HTR-8/SVneo (cell line): ENCODE measurements at places on chromosomes 11 and 22.

GRCh38 chr11:47111318-47111804 is 65.3 kb downstream of the ARFGAP2 start:
- no peak for DNase-seq

- no peak for DNase-seq
Observed at GRCh38 chr11:59463190-59463641, 6.5 kb downstream of the OR4D6 start.

- no peak for DNase-seq
Observed at GRCh38 chr11:134380785-134381184, 31.3 kb downstream of the B3GAT1 start.

- DNase-seq, result no peak
Observed at GRCh38 chr11:116445108-116446047, 327.4 kb downstream of the BUD13 start.

DNA sequence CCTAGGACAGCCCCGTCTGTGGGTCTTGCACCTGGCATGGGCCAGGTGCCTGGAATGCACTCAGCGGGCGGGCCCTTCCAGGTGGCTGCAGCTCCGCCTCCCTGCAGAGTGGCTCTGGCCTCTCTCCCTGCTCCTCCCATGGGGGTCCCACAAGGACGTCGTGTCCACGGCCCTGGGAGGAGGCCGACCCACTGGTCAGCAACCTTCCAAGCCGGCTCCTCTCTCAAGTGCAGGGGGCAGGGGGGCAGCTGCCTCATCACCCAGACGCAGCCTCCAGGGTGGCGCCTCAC is 41.9 kb downstream of the CERK start:
- DNase-seq, result no peak

GRCh38 chr11:60570970-60571369 is 55.8 kb downstream of the MS4A13 start:
- DNase-seq, result no peak

- DNase-seq, result no peak
Observed at GRCh38 chr11:61489833-61490721, 18.5 kb upstream of the LRRC10B start.

GRCh38 chr11:64638018-64638665 is 47.1 kb downstream of the SLC22A12 start:
- no peak for DNase-seq

GRCh38 chr22:43198936-43199335 is 12.0 kb upstream of the TTLL12 start:
- no peak for DNase-seq

GRCh38 chr22:45918459-45919370 is 58.2 kb downstream of the WNT7B start:
- no peak for DNase-seq

DNA sequence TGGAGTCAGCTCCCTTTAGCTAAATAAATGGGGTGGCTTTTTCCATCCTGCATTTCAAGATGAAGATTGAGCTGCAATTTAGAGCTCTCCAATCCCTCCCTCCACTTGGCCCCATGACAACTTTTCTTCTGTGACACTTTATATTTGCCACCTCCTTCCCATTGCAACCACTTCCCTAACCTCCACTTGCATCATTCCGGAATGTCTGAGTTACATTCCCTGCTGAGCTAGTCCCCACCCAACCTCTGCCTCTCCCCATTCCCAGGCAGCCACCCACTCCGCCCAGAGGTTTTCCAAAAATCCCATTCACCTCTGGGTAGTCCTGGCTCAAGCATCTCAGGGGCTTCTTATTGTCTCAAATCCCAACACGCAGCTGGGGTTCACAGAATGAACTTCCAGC is 24.7 kb downstream of the PC start:
- DNase-seq, result no peak

DNA sequence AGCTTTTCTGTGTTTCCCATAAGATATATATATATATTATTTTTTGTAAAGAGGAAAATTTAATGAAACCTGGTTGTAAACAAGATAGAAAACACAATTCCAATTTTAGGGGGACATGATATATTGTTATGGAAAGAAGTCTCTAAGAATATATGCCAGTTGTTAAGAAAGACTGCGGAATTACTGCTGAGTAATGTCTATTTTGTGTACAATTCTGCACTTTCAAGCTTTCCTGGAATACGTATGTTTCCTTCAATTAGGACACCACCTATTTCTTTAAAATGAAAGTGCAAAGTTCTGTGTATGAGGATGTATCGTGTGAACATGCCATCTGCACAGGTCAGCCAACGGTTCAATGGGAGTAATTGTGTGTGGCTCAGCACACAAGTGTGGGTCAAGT is 760.2 kb downstream of the BRD1 start:
- DNase-seq, result no peak

DNA sequence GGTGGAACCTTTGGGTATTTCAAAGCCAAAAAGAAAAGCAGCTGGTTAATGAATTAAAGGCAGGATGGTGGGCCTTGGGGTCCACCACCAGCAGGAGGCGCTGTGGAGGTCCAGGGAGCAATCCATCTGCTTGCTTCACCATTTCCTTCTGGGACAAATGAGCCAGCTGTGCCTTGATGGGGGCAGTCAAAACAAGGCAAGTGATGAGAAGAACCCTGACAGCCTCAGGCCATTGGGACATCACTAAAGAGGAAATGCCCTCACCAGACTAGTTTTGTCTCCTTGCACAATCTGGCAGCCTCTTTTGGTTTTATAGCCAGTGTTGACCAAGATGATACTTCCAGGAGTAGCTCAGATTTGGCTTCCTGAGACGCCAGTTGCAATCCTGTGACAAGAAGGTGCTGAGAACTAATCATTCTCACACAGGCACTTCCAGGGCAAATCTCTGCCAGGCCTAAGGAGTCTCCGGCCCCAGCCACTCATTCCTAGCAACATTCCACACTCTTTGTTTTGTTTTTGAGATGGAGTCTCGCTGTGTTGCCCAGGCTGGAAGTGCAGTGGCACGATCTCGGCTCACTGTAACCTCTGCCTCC is 38.2 kb upstream of the WEE1 start:
- peak; percentile 55 for DNase-seq

DNA sequence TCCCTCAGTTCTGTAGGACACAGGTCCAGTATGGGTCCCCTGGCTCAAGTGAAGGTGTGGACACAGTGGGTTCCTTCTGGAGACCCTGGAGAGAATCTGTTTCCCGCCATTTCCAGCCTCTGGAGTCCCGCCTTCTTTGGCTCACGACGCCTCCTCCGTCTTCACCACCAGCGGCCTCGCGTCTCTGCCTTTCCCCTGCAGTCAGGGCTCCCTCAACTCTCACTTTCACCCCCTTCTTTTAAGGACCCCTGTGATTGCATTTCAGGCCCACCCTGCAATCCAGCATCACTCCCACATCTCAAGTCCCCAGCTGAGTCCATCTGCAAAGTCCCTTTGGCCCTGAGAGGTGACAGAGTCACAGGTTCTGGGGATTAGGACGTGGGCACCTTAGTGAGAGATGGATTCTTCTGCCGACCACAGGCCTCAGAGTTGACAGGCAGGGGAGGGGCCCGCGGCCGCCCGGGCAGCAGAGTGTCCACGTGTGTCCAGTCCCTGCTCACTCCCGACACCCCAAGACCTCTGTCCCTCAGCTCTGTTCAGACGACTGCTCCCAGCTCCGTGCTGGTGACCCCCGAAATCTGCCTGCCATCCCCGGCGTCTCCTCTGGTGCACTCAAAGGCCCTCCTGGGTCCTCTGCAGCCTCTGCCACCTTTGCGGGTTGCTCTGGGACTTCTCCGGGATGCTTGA is 36.9 kb upstream of the KRTAP5-7 start:
- DNase-seq, result no peak

GRCh38 chr11:117121176-117121575 is 22.9 kb upstream of the PAFAH1B2 start:
- DNase-seq, result no peak

DNA sequence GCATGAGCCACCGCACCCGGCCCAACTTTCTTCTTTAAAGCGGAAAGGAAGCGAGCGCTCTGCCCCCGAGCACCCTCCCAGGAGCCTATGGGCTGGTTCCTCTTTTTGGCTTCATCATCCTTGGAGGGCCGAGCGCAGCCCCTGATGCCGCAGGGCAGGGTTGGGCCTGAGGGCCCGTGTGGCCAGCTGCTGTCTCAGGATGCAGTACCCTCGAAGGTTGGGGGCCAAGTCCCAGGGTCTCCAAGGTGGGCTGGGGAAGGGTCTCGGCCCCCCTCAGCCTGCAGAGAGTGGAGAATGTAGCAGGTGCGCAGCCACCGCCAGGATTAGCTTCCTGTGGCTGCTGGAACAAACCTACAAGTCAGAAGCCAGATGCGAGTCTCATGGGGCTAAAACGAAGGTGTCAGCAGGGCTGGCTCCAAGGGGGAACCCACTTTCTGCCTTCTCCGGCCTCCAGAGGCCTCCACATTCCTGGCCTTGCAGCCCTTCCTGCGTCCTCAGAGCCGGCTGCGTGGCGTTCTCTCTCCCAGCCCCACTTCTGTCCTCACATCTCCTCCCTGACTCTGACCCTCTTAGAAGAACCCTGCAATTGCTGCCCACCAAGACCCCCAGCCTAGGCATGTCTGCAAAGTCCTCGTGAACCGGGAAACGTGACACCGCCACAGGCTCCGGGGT is 2.9 kb downstream of the PANX2 start:
- no peak for DNase-seq

GRCh38 chr11:30406978-30407762 is 84.3 kb downstream of the ARL14EP start:
- DNase-seq, result no peak

DNA sequence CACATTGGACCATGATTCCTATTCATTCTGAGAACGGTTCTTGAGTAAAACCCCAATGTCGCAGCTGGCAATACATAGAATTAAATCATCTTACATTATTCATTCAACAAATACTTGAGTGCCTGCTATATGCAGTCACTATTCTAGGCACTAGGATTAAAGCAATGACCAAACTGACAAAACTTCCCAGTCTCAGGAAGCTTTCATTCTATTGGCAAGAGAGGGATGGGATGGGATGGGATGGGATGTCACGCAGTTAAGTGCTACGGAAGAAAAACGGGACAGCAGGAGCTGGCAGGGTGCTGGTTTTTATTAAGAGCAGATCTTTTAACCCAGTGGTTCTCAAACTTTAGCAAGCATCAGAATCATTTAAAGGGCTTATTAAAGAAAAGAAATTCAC is 2.9 kb downstream of the PAK1 start:
- DNase-seq, result no peak

DNA sequence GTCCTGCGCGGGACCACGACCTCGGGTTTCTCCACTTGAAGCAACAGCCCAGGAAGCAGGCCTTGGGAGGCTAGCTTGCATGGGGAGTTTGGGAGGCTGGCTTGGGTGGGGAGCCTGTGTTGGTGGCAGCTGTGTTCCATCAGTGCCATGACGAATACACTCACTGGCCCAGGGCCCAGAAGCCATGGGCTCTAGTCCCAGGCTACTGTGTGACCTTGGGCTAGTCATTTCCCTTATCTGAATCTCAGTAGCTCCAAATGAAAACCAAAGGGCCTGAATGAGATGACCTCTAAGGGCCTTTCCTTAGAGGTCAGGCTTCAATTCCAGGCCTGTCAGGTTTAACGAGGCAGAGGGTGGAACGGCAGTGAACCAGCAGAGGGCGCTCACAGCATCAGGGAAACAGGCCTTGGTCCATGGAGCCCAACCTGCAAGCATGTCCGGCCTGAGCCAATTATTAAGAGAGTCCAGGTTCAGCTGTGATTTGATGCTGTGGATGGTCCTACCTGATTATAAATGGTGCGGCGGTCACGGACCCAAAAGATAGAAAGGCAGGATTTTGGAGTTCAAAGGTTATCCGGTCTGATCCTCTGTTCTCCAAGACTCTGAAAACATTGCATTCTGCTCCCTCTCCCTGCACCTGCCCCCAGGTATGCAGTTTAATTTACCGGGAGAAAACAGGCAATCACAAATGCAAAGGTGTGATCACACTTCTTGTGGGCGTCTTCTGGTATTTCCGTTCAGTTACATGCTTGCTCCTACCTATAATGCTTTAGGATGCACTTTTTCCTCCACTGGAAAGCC is 15.9 kb downstream of the PTPN5 start:
- DNase-seq, result peak; percentile 56

GRCh38 chr11:57432714-57433163 is 5.8 kb upstream of the SLC43A3 start:
- no peak for DNase-seq

- DNase-seq, result no peak
Observed at GRCh38 chr22:50186181-50186714, 535 bp downstream of the TRABD start.
